GM23338 (cell line): ENCODE measurements at places on chromosomes 16 and 17. TPM values are rescaled to one million over a fixed set of nuclear protein-coding genes. Genes with fewer than 3 reads are reported as not detected.

DNA sequence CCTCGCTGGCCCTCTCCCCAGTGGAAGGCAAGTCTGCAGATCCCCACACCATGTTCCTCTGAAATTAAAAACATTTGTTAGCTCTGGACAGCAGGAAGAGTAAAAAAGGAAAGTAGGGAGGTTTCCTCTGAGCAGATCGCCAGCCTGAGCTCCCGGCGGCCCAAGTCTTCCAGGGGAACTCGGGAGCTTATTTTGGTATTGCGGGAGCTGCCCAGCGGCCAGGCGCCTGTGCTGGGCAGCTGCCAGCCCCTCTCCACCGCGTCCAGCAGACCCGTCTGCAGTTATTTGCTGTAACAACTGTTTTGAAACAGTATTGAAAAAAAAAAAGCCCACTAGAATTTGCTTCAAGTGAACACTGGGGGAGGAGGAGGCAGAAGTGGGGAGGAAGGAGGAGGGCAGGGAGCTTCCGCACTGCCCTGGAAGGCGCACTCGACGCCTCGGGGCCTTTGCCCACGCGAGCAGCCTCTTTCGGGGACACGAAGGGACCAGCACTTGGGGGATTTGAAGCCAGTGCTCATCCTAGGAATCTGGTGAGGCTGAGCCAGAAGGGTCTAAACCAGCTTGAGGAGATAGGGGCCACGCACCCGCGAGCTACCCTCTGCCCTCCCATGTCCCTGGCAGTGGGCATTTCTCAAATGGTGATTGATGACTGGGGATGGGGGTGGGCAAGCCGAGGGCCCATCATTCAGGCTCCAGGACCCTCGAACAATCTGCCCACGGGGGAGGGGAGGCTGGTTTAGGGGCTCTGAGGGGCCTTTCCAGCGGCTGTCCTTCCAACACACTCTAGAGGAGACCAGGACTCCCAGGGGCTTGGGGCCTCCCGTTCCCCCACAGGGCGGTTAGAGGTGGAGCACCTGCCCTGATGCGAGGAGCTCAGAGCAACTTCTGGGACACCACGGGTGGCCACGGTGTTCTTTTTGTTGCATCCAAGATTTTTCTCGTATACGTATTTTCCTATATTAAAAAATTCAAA is 3.0 kb upstream of the BAHCC1 start:
- no peak overlapping the region for H3K27ac ChIP-seq
- DNase-seq = peak; percentile 42
- peaks cover 88% of the 10 kb centered on the region for H3K27me3 ChIP-seq
- peak overlapping the region; percentile 50 for H3K4me3 ChIP-seq
- H3K36me3 ChIP-seq = no peaks in the 10 kb centered on the region

DNA sequence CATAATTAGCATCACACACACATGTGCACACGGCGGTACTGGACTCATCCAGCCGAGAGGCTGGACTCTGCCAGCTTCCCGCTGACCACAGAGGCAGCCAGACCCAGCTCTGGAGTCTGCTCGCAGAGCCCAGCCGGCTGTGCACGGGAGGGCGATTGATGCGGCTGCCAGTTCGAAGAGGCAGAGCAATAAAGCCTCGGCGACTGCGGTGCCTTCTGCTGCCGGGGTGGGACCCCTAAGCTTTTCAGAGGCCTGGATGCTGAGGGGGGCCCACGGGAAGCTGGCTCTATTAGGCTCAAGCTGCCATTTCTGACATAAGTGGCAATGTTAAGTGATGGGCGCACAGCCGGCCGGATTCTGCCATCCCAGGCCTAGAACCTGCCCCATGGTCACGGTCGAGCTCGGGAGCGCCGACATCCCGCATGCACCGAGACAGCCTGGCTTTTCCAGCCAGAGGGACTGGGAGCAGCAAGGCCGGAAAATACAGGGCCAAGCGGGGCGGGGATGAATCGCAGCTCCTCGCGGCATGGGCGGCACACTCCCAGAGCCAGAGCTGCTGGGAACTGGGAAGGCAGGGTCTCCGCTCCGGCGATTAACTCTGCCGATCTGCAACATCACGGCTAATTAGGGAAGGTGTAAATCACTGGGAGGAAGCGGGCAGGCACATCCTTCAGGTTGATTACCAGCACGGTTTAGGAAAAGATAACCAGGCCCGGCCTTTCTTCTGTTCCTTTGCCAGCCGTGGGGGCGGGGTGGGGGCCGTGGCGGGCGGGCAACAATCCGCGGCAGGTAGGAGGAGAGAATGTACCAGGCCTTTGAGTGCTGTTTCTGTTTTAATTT is 57.7 kb downstream of the TBC1D16 start:
- DNase-seq = no peak
- H3K4me3 ChIP-seq = no peak overlapping the region
- H3K36me3 ChIP-seq = peaks cover under 1% of the 10 kb centered on the region; the same call in 1 of the 2 replicates
- H3K27me3 ChIP-seq = no peaks in the 10 kb centered on the region
- peaks cover 7% of the 10 kb centered on the region; the same call in 1 of the 2 replicates for H3K4me1 ChIP-seq

- H3K4me1 ChIP-seq = peaks cover 4% of the 10 kb centered on the region; the same call in 1 of the 2 replicates
- H3K27me3 ChIP-seq = no peaks in the 10 kb centered on the region
- no peak for DNase-seq
- H3K27ac ChIP-seq = no peak overlapping the region
- no peaks in the 10 kb centered on the region for H3K36me3 ChIP-seq
These were observed 382.2 kb downstream of the ZFHX3 start for GRCh38 chr16:72665701-72666100.

GRCh38 chr17:20091174-20092029 is 82.2 kb downstream of the SPECC1 start:
- peak overlapping the region; percentile 68; the same call in 1 of the 2 replicates for H3K27ac ChIP-seq
- no peak overlapping the region for H3K4me3 ChIP-seq
- DNase-seq = peak; percentile 32
- H3K27me3 ChIP-seq = no peaks in the 10 kb centered on the region

GRCh38 chr16:14003074-14003570 is 68.0 kb upstream of the MRTFB start:
- H3K27ac ChIP-seq = no peak overlapping the region
- H3K4me3 ChIP-seq = peak overlapping the region; percentile 42
- H3K4me1 ChIP-seq = peaks cover 11% of the 10 kb centered on the region
- H3K27me3 ChIP-seq = no peaks in the 10 kb centered on the region
- DNase-seq = peak; percentile 83
- no peaks in the 10 kb centered on the region for H3K36me3 ChIP-seq

GRCh38 chr16:797686-798085 is 2.8 kb downstream of the GNG13 start:
- no peak overlapping the region for H3K27ac ChIP-seq
- H3K4me3 ChIP-seq = no peak overlapping the region
- peaks cover 20% of the 10 kb centered on the region for H3K27me3 ChIP-seq
- peaks cover 3% of the 10 kb centered on the region; the same call in 1 of the 2 replicates for H3K4me1 ChIP-seq

The SOCS1 gene
- 79.2 and 84.7 TPM in 2 replicates for total RNA-seq

DNA sequence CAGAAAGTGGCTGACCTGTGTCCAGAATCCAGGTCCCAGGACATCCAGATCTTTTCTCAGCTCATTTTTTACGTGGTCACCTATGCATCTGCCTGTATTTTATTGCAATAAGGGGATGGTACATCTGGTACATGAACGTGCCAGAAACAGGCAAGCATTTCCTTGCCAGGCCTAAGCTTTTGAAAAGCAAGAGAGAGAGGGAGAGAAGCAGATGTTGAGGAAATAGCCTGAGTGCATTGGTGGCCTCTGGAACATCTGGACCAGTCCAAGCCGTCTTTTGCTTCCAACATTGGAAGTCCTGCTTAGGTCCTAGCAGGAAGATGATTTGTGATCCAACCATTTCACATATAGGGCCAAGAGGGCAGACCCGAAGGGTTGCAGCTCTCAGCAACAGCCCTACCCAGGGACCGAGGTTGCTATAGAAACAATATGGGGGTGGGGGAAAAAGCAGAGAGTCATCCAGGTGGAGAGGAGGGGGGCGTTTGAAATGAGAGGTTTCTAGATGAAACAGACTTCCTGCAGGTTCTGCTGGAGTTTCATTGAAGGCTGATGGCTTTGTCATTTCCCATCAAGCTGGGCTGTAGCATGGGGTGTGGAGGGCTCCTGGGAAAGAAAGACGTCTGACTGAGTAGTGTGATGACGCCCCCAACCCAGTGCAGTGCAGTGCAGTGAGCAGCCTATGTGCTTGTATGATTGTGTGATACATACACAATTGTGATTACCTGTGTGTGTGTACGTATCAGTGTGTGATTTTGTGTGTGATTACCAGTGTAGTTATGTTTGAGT is 61.6 kb downstream of the SHISA6 start:
- H3K4me1 ChIP-seq = no peaks in the 10 kb centered on the region
- H3K27ac ChIP-seq = no peak overlapping the region
- H3K4me3 ChIP-seq = no peak overlapping the region
- DNase-seq = no peak

The ZP2 gene
- total RNA-seq = 0.16 TPM in 1 of 2 replicates, not detected in the other

The ZNF624 gene
- 1.7 and 3.9 TPM in 2 replicates for total RNA-seq

The CCDC78 gene
- total RNA-seq = 3.5 and 12.6 TPM in 2 replicates

GRCh38 chr16:84531671-84532111 is 27.2 kb upstream of the MEAK7 start:
- no peak overlapping the region for H3K4me3 ChIP-seq
- H3K27ac ChIP-seq = peak overlapping the region; percentile 84
- H3K27me3 ChIP-seq = no peaks in the 10 kb centered on the region
- no peaks in the 10 kb centered on the region for H3K36me3 ChIP-seq
- H3K4me1 ChIP-seq = peaks cover 30% of the 10 kb centered on the region

GRCh38 chr16:47156680-47157215 is 13.0 kb upstream of the NETO2 start:
- H3K36me3 ChIP-seq = peaks cover 15% of the 10 kb centered on the region
- H3K4me3 ChIP-seq = no peak overlapping the region
- DNase-seq = no peak
- no peaks in the 10 kb centered on the region for H3K4me1 ChIP-seq
- H3K27me3 ChIP-seq = no peaks in the 10 kb centered on the region
- no peak overlapping the region for H3K27ac ChIP-seq

DNA sequence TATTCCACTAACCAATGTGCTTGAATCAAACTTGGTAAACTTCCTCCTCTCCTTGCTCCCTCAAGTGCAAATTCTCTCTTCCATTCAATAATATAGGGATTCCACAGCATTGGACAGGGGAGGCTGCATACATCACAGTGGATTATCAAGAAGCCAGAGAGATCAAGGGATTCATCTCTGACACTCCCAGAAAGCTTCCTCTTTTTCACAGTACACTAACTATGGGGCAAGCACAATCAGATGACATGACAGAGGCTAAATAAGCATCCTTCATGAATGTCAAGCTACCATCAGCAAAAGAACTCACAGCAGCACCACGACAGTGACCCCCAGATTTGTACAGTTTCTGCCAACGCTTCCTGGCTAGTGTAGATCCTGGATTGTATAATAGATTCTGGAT is 178.4 kb upstream of the C17orf78 start:
- no peaks in the 10 kb centered on the region for H3K27me3 ChIP-seq
- no peak overlapping the region for H3K27ac ChIP-seq
- H3K36me3 ChIP-seq = 0 out of 2 replicates have a peak, but pooled peaks cover 3% of the 10 kb centered on the region
- H3K4me3 ChIP-seq = no peak overlapping the region
- H3K4me1 ChIP-seq = peaks cover 17% of the 10 kb centered on the region
- no peak for DNase-seq

GRCh38 chr16:51237207-51237606 is 86.1 kb upstream of the SALL1 start:
- no peak overlapping the region for H3K27ac ChIP-seq
- no peak overlapping the region for H3K4me3 ChIP-seq
- peaks cover 18% of the 10 kb centered on the region for H3K4me1 ChIP-seq
- H3K36me3 ChIP-seq = no peaks in the 10 kb centered on the region
- no peaks in the 10 kb centered on the region for H3K27me3 ChIP-seq
- no peak for DNase-seq

The NPIPB6 gene
- total RNA-seq = 1.5 TPM in 1 of 2 replicates, not detected in the other

DNA sequence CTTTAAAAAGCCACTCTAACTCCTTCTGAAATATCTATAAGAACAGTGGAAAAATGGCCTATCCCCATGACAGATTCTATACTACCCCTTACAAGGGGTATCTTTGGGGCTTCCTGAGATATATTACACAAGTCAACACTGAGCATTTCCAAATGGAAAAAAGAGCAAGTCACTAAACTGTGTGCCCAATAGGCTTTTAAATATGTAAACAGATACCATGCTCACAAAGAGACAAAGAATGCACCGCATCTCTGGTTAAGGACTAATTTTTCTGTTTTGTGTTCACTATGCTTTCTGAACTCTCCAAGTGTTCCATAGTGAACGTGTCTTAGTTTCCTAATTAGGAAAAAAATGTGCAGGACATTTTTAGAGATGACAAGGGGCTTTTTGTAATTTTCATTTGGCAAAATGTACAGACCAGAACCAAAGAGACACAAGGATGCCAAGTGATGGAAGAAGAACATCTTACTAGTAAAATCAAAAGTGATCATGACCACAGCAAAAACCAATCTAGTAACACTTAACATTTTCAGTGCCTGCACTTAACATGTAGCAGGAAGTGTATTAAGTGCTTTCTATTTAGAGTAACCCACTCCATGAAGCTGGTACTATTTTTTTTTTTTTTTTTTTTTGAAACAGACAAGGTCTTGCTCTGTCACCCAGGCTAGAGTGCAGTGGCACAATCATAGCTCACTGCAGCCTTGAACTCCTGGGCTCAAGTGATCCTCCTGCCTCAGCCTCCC is 21.5 kb downstream of the MYH11 start:
- no peak for DNase-seq
- no peaks in the 10 kb centered on the region for H3K36me3 ChIP-seq
- H3K27ac ChIP-seq = no peak overlapping the region
- no peaks in the 10 kb centered on the region for H3K4me1 ChIP-seq

- H3K27me3 ChIP-seq = no peaks in the 10 kb centered on the region
- H3K27ac ChIP-seq = no peak overlapping the region
- no peak overlapping the region for H3K4me3 ChIP-seq
- no peaks in the 10 kb centered on the region for H3K36me3 ChIP-seq
These were observed 198.4 kb downstream of the ANKFN1 start for GRCh38 chr17:56351675-56352074.

DNA sequence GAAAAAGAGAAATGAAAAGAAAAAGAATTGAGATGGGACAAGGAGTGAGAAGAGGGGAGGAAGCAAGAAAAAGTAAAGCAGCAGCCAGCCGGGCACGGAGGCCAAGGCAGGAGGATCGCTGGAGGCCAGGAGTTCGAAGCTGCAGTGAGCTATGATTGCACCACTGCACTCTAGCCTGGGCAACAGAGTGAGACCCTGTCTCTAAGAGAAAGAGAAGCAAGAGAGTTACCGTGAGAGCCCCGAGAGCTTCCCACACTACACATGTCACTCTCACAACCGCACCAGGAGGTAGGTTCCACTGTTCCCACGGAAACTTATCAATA is 18.8 kb upstream of the LITAF start:
- no peaks in the 10 kb centered on the region for H3K36me3 ChIP-seq
- peaks cover 27% of the 10 kb centered on the region for H3K4me1 ChIP-seq
- no peaks in the 10 kb centered on the region for H3K27me3 ChIP-seq
- no peak overlapping the region for H3K27ac ChIP-seq
- no peak for DNase-seq
- H3K4me3 ChIP-seq = no peak overlapping the region
